ENCODE measurements at places on chromosomes 4 and X.

DNA sequence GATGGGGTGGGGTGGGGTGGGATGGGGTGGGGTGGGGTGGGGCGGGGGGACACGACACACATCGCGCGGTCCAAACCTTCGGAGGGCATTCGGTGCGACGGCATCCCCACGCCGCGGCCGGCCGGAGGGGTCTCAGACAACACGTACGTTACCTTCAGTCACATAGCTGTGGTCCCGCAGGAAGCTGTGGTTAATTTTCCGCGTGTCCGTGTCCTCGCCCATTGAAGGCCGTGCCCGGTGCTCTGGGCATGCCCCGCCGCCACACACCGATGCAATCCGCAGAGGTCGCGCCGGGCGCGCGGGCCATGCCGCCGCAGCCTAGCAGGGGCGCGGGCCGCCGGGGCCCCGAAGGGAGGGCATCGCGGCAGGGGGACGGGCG lies 417 bp downstream of the PPP2R2C start:
- no peak for DNase-seq

GRCh38 chr4:118417325-118417724 lies 64.5 kb upstream of the PRSS12 start:
- no peak for DNase-seq

DNA sequence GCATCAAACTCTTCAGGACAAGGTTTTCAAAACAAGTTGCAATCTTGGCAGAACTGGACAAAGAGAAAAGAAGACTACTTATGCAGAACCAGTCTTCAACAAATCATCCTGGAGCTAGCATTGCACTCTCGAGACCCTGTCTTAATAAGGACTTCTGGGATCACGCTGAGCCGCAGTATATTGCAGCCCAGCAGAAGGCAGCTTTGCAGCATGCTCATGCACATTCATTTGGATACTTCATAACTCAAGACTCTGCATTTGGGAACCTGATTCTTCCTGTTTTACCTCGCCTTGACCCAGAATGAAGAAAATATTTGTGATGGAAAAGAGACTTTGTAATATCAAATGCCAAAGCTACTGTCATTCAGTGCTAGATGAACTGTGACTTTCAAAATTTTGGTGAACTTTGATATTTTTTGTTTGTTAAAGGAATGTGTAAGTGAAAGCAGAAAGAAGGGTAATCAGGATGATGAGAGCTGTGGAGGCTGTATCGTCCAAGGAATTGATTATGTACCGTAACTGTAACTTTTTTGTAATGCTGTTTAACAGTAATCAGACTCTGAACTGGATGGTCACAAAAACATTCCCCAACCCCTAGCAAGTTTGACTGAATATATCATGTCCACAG lies 27.2 kb downstream of the HSPA4L start:
- DNase-seq, result no peak

GRCh38 chrX:22057667-22058066 lies 25.5 kb downstream of the PHEX start:
- no peak for DNase-seq

GRCh38 chr4:56937262-56937661 lies 29.6 kb downstream of the REST start:
- no peak for DNase-seq

- no peak for DNase-seq
These were observed 2.0 kb upstream of the THAP9 start for GRCh38 chr4:82898322-82899243.

- DNase-seq, result no peak
These were observed 162.0 kb downstream of the NKX6-1 start for GRCh38 chr4:84336964-84337705.

DNA sequence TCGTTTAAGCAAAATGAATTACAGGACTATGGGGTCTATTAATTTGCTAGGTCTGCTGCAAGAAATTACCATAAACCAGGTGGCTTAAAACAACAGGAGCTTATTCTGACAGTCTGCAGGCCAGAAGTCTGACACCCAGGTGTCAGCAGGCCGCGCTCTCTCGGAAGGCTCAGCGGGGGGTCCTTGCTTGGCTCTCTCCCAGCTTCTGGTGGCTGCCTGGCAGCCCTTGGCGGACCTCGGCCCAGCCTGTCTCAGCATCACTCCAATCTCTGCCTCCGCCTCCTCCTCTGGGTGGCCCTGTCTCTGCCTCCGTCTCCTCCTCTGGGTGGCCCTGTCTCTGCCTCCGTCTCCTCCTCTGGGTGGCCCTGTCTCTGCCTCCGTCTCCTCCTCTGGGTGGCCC lies 580.5 kb upstream of the FAT1 start:
- no peak for DNase-seq

DNA sequence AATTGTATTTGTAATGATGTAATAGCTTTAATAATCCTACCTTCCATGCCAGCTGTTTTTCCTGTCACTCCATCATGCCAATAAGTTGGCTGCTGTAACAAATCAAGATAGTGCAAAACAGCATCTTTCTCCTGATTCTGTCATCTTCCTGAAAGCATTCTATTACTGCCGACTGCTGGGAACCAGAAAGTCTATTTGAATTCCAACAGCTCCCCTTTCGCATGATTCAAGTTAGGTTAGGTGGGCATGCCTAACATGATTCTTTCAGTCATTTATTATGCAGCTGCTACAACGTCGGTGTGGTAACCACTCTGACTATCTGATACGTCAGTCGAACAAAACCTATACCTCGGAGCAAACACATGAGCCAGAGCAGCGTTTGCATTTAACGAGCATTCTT lies 127.9 kb upstream of the DMD start:
- no peak for DNase-seq

GRCh38 chr4:118909173-118909956 lies 20.7 kb downstream of the SYNPO2 start:
- DNase-seq, result no peak

DNA sequence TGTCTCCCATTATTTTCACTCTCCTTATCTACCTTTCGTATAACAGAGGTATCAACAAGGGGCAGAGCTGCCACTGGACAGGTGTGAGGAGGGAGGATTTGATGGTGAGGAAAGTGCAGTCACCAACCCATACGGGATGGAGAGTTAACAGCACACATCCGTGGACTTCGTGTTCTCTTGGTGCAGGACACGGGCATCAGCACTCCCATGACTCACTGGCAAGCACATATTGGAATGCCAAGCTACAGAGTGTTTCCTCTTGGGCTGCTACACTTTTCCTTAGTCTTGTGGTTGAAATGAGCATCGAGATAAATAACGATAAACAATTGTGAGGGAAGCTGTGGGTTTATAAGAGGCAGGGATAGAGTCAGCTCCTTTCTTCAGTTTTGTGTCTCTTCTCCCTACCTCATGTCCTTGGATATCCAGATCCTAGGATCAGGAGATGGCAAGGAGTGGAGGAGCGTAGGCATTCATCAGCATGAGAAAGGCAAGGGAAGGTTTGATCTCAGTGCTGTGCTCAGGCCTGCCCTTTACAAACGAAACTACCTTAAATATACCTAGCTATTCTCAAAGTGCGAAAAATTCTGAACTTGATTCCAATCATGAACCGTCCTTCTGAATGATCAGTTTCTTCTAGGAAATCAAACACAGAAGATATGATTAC lies 96.3 kb downstream of the ZNF827 start:
- DNase-seq, result no peak

DNA sequence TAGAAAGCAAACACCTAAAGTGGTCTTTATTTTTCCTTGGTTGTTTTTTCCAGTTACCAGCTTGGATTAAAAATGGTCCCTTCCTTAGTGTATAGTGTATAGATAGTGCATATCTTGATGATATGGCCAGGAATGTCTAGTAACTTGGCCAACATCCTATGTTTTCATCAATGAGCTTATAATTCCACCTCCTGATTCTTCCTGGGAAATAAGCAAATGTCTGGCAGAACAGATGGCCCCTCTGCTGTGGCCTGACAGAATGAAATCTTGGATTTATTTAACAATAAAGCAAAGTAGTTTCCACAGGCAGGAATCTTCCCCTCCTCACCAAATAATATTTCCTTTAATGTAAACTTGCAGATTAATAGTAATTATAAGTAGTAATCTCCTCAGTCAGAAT lies 6.1 kb downstream of the SCARB2 start:
- DNase-seq, result no peak

DNA sequence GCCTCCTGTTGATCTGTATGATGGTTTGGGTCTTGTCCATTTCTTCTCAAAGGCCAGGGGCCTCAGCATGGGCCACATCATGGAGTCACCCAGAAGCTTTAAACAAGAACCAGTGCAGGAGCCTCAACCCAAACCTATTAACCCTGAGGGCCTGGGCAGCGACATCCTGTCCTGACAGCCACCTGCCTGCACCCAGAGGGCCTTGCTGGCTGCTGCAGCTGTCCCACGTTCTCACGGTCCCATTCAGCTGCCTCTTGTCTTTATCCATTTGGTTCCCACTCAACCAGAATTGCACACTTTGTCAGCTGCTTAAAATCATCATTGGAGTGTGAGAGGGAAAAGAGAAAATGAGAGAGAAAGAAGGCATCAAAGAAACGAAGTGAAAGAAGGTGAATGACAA lies 21.6 kb downstream of the C4orf50 start:
- DNase-seq, result no peak

DNA sequence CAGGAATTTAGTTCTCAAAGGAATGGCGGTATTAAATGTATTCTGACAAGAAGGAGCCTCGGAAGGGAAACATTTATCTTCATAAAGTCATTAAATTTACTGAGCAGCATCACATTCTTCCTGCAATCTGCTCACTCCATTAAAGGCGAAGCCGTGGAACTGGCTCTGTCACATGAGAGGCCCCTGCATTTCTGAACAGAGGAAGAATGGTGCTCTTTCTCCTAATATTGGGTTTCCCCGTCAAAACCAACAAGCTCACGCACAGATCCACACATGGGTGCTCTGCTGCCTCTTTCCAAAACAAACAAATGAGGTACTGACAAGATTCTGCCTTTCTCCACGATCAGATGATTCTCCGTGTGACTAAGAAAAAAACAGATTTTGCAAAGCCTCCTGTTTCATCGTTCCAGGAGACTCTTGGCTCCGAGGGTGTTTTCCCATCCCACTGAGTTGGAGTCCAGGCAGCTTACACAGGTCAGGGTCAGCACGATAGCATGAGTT lies 191.2 kb downstream of the IDS start:
- no peak for DNase-seq

- no peak for DNase-seq
These were observed 781.5 kb upstream of the EPHA5 start for GRCh38 chr4:66451741-66452140.

- DNase-seq, result no peak
These were observed 83.7 kb downstream of the DHRSX start for GRCh38 chrX:2416851-2417604.

- DNase-seq, result no peak
These were observed 77.5 kb downstream of the PHOX2B start for GRCh38 chr4:41670982-41671381.

- no peak for DNase-seq
These were observed 7.7 kb downstream of the ENOX2 start for GRCh38 chrX:130895299-130895698.

DNA sequence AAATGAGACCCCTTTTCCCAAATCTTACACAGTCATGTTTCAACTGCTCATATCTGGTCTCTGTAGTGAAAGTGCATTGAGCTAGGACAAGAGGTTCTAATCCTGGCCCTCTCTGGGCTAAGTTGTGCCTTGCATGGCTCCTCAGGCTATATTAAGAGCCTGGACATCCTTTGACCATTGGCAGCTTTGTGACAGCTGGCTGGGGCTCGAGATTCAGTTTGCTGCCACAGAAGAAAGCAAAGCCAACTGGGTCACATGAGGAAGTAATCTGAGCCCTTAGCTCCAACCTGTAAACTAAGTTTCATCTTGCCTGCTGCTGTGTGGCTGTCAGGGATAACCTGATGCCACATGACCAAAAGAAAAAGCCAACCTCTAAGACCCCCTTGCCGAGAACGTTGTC lies 51.8 kb upstream of the JADE1 start:
- DNase-seq, result no peak

DNA sequence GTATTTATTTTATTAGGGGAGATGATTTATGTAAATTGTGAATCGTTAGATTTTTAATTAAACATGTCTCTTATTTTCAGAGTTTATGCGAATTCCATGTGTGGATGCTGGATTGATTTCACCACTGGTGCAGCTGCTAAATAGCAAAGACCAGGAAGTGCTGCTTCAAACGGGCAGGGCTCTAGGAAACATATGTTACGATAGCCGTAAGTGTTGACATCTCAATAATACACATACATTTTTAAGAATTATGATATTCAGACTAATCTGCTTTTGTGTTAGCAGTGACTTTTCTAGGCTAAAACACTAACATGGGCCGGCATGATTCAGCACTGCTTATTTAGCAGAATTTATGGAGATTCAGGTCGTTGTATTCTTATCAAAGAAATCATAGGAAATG lies 91.2 kb downstream of the RAP1GDS1 start:
- DNase-seq, result no peak

- no peak for DNase-seq
These were observed 229.3 kb downstream of the ANKRD50 start for GRCh38 chr4:124483048-124483906.

- no peak for DNase-seq
These were observed 674 bp downstream of the GNPDA2 start for GRCh38 chr4:44725726-44726037.

DNA sequence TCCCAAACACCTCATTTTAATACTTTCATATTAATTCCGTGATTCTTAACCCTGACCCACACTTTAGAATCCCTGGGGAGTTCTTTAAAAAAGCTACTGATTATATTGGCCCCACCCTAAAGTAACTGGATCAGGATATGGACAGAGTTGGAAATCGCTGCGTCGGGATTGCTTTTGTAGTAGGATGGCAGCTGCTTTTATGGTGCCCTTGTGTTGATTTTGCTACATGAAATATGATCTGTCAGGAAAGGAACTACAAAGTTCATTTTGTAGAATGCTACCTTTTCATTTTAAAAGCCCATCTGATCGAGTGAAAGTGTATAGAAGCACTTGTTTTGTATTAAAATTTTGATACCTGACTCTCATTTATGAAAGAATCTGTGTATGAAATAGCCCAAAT lies 43.6 kb downstream of the TMEM131L start:
- no peak for DNase-seq

GRCh38 chr4:100189820-100190642 lies at the start of gene DDIT4L:
DDIT4L (minus strand) TSS chr4:100190468; CDS start chr4:100189983, 485 bp downstream.
- peak; percentile 14 for DNase-seq

DNA sequence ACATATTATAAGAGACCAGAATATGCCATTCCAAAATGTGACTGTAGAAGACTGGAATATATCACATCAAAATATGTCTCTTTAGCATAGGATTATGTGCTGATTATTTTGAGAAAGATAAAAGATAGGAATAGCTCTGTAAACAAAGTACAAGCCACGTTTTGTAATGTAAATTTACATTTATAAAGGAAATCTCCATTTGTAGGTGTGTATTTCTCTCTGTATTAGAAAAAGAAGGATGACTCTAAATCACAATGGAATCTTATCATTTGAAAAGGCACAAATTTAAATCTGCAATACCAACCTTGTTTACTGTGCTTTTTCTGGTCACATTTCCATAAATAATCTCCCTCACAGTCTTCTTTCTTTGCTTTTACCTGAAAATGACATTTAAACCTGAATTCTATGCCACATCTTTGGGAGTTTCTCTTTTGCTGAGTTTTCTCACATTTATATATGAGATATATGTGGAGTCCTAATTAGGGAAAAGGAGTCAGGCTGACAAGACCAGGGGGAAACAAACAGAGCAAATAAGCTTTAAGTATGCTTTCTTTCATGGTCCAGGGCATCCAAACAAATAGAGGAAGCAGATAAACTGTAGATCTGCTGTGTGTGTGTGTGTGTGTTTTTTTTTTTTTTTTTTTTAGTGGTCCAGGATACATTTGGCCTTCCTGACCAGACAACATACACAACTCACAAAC lies 244.0 kb downstream of the CPXCR1 start:
- DNase-seq, result no peak
